Umbilical cord (tissue), 2 donors: ENCODE measurements at places on chromosomes 4 and X. TPM values are rescaled to one million over a fixed set of nuclear protein-coding genes. Genes with fewer than 3 reads are reported as not detected.

DNA sequence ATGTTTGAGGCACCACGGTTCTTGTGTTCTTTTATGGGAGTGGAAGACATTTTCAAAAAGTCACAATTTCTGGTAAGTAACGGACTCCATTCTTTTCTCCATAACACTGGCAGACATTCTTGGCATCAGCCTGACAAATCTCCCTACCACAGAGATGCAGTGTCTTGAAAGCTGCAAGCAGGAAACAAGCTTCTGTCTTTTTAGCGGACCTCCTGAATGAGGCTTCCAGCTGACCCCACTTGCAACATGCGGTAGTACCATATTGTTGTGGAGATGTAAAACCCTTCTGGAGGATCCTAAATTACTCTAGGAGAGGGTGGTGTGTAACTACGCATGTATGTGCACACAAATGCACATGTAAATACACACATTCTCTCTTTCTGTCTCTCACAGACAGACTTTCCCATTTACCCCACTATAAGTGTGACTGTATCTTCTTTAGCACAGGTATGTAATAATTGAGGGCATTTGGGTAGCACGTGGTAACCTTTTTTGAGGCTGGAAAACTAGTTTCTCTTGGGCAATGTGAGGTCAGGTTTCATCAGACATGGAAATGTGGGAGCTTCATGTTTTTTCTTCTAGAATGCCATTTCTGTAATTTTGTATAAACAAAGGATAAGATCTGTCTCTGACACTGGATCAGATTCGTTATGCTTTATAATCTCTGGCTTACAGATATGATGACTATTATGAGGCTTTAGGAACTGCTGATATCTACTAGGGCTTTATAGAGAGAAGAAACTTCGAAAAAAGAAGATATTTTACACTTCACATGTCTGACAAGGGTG lies 130.1 kb downstream of the MGST2 start:
- DNase-seq, result no peak

DNA sequence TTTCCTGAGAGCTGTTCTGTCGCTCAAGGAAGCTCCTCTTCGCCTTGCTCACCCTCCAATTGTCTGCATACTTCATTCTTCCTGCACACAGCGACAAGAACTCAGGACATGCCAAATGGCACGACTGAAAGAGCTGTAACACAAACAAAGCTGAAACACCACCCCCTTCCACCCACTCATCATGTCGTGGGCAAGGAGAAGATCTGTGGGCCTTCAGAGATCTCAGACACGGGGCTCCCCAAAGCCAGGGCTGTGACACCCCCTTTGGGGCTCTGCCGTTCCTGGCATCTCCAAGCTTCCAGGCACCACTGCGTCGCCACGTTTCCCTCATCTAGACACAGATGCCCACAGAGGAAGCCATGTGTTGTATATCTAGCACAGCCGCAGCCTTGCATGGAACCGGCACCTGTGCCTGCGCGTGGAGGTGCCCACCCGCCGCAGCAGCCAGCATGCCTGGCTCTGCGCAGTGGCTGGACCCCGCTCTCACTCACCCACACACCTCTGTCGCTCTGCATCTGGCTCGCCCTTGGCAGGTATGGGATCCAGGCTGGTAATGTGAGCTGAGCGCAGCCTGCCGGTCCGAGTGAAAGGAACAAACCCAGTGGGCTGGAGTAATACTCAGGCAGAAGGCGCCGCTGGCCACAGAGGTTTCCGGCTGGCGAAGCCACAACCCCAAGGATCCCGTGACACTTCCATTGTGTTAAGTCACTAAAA lies 676.4 kb upstream of the INTU start:
- no peak for DNase-seq

GRCh38 chrX:52990848-52991247 lies 32.5 kb upstream of the FAM156A start:
- DNase-seq, result no peak

- no peak for DNase-seq
Measured at GRCh38 chr4:25271866-25272265, 38.0 kb downstream of the PI4K2B start.

DNA sequence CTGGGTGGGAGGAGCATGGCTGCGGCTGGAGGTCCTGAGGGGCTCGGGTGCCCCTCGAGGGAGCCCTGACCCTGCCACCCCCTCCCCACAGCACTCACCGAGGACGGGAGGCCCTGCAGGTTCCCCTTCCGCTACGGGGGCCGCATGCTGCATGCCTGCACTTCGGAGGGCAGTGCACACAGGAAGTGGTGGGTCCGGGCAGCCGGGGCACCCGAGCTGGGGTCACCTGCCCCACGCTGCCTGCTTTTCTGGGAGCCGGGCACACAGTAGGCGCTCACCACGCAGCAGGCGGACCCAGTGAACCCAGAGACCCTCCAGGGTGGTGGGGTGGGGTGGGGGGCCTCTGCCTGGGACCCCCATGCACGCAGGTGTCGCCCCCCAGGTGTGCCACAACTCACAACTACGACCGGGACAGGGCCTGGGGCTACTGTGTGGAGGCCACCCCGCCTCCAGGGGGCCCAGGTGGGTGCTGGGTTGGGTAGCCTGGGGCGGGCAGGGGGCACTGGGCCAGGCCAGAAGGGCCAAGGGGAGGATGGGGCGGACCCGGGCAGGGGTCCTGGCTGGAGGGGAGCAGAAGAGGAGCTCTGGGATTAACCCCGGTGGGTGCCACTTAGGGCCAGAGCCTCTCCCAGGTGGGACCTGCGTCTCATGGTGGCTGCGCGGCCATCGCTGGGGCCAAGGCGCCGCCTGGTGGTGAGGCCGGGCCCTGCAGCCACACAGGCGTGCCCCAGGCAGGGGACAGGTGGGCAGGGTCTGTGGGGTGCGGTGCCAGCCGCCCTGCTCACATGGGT lies 1.4 kb downstream of the HGFAC start:
- no peak for DNase-seq

- no peak for DNase-seq
Measured at GRCh38 chr4:138680256-138680655, 335.3 kb upstream of the NOCT start.

The LGI2 gene
- total RNA-seq, result 2.9 TPM

The CFAP47 gene
- 0.96 TPM for total RNA-seq
